ENCODE measurements at places on chromosomes 1 and 21. TPM values are rescaled to one million over a fixed set of nuclear protein-coding genes. Genes with fewer than 3 reads are reported as not detected.

The OTUD3 gene
- 3.5 TPM for total RNA-seq

The HHAT gene
- total RNA-seq = 4.2 TPM

The CLEC20A gene
- not detected for total RNA-seq

The OR2T10 gene
- total RNA-seq = not detected

The PTPRC gene
- 4.5 TPM for total RNA-seq

The KRTCAP2 gene
- total RNA-seq = 209 TPM

The SAMSN1 gene
- total RNA-seq = 0.32 TPM

The NCF2 gene
- 17.1 TPM for total RNA-seq

The PTPRF gene
- total RNA-seq = 31.1 TPM

The GGPS1 gene
- total RNA-seq = 30.7 TPM

The RPF1 gene
- total RNA-seq = 80.6 TPM

GRCh38 chr1:14109276-14109635, 409.3 kb downstream of the PRDM2 start:
- no peak for DNase-seq

GRCh38 chr1:32806910-32807523, 10.1 kb downstream of the YARS1 start:
- DNase-seq = no peak

GRCh38 chr1:54272134-54272533, 72.2 kb downstream of the MRPL37 start:
- DNase-seq = no peak

DNA sequence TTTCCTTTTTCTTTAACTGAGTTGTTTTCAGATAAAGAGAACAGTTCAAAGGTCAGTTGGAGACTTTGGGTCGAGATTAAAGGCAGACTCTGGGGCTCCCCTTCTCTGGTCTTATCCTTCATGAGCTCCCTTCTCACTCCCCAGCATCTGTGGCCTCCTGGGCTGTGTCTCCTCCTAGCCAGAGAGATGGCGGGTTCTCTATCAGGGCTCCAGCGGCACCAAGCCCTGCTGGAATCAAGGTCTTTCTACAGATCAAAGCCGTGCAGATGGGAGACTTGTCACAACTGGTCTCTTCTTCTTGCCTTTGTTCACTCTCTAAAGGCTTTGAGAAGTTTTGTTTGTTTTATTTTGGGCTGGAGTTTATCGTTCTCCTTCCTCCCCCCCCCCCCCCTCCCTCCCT, 373.7 kb upstream of the C1orf174 start:
- no peak for DNase-seq

DNA sequence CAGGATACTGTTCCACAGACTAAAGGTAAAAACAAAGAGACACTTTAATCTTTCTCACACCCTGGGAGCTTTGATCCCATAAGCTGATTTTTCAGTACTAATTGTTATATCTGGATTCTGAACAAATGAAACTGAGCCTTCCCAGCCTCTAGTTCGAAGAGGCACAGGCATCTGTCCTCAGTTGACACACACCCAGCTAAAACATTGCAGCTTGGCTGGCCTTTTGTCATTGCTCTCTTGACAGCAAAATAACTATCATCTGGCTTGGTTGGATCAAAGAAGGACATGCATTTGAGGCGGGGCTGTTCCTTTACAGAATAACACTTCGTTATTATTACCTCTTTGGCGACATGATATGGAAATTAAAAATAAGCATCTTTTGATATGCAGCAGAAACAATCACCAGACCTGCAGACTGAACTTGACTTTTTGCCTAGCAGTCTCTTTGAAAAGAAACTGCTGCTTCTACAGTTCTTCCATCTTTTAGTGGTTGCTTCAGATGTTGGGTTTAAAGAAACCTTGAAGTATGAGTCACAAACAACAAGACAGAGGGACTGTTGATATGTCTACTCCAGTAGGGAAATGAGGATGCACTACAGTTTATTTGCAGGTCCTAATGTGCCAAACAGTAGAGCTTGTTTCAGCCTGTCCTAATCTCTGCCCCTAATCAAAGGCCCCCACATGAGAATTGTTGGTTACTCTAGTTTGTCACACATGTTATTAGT, 166.5 kb downstream of the TPR start:
- DNase-seq = no peak

- DNase-seq = peak; percentile 38
Measured at GRCh38 chr1:161930064-161930463, 93.6 kb downstream of the OLFML2B start.

- peak; percentile 72 for DNase-seq
Measured at GRCh38 chr1:234676103-234676594, 66.2 kb upstream of the IRF2BP2 start.

DNA sequence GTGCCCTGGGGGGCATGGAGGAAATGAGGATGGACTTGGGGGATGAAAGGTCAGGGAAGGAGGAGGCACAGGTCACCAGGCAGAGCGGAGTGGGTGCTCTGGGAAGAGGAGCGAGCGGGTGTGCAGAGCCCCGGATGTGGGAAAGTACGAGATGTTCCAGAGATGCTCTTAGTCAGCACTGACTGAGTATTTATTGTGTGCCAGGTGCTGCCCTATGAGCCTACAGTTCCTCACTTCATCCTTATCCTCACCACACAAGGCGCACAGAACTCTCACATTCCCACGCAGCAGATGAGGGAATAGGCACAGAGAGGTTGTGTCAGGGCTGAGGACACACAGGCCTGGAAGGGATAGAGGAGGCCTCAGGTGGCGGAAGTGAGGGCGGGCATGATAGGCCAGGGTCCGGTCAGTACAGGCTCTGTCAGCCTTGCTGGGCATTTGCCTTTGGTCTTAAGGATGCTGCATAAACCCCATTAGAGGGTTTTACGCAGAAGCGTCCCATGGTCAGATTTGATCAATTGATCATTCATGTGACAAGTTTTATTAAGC, 77.3 kb downstream of the ARHGEF10L start:
- DNase-seq = no peak

- DNase-seq = no peak
Measured at GRCh38 chr1:204115116-204115515, 36.7 kb downstream of the ETNK2 start.

DNA sequence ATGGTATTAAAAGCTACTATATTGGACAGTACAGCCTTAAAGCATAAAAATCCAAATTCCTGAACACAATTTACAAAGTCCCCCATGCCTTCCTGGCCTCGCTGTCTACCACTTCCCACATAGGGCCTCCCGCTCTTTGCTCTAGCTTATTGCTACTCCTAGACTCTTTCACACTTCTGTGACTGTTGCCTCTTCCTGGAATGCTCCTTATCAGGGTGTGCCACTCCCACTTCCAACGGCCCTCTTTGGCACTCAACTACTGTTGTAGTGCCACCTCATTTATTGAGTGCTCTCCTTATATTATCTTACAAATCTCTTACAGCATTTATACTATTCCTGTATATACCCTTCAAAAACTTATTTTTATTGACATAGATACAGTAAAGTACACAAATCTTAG, 4.8 kb downstream of the SARS1 start:
- DNase-seq = no peak

GRCh38 chr1:198271467-198271866, 114.7 kb downstream of the NEK7 start:
- DNase-seq = no peak

GRCh38 chr1:84912726-84913554, 19.9 kb upstream of the LPAR3 start:
- DNase-seq = peak; percentile 18

GRCh38 chr1:76302711-76303339, 228.3 kb downstream of the ST6GALNAC3 start:
- peak; percentile 62 for DNase-seq

DNA sequence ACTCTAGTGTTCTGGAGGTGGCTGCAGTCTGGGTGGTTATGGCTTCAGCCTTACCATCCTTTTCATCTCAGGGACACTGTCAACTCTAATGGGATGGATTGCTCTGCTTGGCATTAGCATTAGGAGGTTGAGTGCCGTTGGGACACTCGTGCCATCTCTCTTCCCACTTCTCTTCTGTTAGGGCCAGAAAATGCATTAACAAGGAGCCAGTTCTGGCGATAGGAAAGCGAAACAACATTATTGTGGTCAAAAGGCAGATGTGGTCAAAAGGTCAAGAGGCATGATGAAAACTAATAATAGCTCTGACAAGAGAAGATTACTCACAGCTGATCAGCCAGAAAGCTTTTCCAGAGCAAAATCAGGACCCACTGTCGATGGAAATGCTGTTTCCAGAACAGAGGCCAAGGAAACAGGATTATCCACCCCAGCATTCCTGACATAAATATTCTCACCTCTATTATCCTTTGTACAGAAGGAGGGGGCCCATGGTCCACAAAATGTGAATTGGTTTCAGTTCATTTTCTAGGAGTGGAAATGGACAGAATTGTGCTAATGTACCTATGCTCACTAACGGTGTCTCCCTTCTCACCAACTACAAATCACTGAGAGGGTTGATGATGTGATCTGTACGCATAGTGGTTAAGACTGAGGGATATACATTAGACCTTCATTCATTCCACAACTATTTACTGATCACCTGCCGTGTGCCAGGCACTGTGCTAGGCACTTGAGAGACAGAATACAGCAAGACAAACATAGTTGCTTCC, 72.0 kb downstream of the ST6GALNAC5 start:
- DNase-seq = peak; percentile 90

DNA sequence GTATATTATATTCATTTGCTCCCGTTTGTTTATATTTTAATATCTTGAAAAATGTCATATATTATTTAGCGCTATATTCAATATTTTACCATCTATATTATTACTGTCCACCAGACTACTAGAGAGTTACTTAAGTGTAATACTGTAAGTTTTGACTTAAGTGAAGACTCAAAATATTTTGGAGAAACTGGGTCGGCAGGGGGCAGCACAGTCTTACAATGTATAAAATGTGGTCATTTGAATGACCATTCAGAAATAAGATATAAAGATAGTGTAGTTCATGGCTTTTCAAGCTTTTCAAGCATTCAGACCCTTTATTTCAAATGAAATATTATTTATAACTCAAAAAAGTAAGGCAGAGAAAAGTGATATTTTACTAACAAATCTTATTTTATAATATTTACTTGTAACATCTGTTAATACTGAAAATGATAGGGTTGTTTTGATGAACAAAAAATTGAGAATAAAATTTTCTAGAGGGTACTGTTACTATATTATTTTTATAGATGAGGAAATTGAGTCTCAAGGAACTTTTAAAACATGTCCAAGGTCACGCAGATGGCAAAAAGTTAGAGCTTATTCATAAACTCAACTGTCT, 89.0 kb upstream of the SERTAD4 start:
- DNase-seq = peak; percentile 72

DNA sequence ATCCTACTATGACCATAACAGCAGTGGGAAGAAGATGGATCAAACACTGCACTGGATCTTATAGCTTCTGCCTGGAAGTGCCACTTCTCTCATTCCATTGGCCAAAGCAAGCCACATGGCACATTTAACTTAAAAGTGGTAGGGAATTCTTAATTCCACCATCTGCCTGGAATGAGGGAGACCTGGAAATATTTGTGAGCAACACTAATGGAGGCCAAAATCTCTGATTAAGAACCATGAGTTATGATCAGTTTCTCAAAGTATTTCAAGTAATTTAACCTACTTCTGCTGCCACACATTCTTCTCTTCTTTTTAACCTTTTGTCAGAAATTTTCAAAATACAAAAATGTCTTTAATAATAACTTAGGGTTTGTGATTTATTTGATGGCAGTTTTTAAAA, 154.0 kb upstream of the C1orf87 start:
- DNase-seq = no peak

- DNase-seq = no peak
Measured at GRCh38 chr1:229105822-229106525, 164.9 kb upstream of the RAB4A start.

GRCh38 chr1:101884621-101885020, 112.1 kb downstream of the OLFM3 start:
- no peak for DNase-seq

DNA sequence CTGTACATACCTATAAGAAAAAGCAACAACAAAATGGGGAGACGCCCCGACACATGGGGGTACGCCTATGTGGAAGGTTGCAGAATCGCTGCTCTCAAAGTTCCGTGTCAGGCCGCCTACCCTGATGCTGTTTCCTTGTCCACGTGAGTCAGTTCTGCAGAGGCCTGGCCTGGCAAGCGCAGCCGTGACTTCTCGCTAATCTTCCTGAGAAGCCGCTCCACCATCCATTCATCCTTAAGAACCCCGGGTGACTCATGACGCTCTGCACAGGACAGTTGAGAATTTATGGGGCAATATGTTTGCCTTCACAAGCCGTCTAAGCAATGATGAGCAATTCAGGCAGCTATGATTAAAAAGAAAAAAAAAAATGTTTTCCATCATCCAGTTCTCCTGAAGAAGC, 122.3 kb upstream of the TMPRSS2 start:
- DNase-seq = peak; percentile 100

GRCh38 chr1:155307247-155307740, 1.4 kb upstream of the FDPS start:
- DNase-seq = peak; percentile 53

DNA sequence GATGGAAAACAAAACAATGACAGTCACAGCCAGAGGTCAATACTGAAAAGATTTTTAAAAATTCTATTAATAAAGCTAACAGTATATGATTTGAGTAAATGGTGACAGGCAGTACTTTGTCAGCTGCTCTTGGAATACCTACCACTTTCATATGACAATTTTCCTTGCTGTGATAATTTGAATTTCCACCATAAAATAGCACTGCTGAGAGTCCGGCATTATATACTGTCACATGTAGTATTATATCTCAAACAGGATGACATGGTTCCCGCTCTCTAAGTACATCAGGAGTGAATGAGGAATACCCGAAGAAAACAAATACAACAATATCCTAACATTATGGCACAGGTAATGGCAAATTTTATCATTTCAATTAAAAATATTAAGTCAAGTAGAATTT, 146.8 kb upstream of the TMPRSS15 start:
- no peak for DNase-seq

DNA sequence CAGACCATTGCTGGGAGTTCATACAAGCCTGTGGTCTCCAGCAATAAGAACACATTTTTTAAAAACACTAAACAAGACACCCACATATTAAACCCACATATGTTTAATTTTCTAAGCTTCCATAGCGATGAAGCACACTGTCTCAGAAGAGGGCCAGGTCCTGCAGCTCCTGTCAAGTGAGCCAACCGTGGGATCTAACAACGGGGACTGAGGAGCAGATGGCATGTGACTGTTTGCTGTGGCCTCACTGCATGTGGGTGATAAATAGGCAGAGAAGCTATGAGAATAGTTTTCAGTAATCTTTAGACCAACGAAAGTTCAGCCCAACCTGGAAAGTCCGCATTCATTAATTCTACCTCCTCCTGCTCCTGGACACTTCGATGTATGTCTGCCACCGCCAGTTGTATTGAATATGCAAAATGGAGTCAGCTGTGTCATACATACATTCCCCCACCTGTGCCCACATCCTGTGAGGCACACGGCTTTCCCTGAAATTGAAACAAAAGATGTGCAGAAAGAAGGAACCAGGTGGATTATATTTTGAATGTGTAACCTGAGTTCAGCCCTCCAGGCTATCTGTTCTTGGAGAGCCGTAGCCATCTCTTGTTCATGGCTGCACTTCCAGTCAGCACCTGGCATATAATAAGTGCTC, 88.2 kb downstream of the MIS18A start:
- DNase-seq = no peak
